ENCODE measurements at places on chromosomes 12 and 14.

GRCh38 chr14:41872931-41873685 is 266.4 kb downstream of the LRFN5 start:
- DNase-seq = no peak

GRCh38 chr12:9971181-9971580 is at the start of gene CLEC12A:
Gene CLEC12A (plus strand): TSS chr12:9971409. CDS start chr12:9971597, 188 bp downstream.
- peak; percentile 61 for DNase-seq

- no peak for DNase-seq
Measured at GRCh38 chr14:21556378-21557083, 23.3 kb downstream of the OR10G3 start.

GRCh38 chr14:94411638-94412037 is 23.2 kb upstream of the SERPINA1 start:
- no peak for DNase-seq

GRCh38 chr14:95498622-95499353 is 17.7 kb downstream of the SYNE3 start:
- DNase-seq = no peak

- no peak for DNase-seq
Measured at GRCh38 chr12:94590428-94590827, 59.9 kb downstream of the TMCC3 start.

DNA sequence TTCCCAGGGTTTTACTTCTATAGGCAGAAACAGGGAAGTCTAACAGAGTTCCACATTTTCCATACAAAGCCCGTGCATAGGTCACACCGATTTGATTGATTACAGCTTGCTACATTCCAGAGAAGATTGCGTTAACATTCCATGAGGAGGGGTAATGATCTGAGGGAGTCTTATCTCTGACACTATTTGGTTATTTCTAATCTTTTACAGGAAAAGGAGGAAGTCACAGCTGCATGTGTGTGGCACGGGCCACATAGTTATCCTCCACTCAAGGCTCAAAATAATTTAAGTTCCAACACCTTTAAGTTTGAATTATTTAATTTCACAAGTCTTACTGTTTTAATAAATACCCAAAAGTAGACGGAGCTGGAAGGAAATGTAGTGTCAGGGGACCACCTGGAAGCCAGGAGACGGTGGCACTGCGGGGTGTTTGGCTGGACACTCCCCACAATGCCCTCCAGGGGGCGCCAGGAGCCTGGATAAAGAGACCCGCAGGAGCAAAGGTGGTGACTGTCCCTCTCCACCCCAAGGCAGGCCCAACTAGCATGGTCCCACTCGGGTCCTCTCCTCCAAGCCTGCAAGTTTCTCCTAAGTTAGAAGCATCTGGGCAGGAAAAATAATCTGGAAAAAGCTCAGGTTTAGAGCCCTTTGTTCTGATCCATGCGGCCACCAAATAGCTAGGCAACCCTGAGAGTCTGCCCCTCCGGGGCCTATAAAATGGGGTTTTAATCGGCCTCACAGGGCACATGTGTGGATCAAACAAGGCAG is 20.2 kb downstream of the KRT8 start:
- peak; percentile 72 for DNase-seq

DNA sequence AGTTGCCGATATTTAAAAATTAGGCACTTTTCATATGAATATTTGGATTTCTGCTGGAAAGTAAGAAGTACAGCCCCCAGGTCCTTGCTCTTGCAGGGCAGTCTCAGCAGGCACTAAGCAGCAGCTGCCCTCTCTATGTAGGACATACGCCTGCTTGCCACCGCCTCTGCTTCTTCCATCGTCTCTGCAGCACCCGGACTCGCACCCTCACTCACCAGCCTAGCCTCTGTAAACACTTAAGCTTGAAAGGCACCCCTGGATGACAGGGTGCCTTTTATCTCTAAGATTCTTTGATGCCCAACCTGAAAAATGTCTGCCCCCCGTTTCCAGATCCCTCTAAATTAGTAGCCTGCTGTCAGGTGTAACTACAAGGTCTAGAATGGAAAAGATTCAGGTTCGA is 19.0 kb downstream of the OTUB2 start:
- DNase-seq = no peak

DNA sequence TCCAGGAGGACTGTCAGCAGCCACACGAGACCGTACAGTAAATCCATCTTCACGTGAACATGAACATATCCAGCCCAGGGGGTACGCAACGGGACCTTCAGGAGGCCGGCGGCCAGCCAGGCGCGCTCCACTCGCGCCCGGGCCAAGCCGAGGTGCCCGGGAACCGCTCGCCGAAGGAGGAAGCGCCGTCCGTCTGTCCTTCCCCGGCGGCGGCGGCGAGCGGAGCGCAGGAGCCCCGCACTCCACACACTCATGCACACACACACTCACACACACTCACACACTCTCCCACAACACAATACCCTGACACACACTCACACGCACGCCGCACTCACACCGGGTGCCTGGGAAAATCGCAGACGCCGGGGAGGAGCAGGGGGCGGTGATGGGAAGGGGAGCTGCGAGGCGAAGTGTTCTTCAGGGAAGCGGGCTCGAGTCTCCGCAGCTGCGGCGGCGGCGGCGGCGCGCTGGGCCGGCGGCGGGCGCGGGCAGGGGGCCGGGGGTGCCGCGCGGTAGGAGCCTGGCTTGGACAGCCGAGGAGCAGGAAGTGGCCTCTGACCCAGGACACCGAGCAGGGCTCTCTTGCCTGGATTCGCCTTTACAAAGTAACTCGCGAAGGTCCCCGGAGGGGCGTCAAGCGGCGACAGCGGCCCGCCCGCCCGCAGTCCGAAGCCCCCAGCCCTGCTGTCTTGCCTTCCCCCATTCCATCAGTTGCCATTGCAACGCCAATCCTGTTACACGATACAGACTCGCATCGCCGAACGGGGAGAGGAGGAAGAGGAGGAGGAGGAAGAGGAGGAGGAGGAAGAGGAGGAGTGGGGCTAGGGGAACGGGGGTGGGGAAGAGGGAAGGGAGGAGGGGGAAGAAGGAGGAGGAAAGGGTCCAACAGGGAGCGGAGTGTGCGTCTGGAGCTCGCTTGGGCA is 601 bp downstream of the MDGA2 start:
- peak; percentile 4 for DNase-seq

DNA sequence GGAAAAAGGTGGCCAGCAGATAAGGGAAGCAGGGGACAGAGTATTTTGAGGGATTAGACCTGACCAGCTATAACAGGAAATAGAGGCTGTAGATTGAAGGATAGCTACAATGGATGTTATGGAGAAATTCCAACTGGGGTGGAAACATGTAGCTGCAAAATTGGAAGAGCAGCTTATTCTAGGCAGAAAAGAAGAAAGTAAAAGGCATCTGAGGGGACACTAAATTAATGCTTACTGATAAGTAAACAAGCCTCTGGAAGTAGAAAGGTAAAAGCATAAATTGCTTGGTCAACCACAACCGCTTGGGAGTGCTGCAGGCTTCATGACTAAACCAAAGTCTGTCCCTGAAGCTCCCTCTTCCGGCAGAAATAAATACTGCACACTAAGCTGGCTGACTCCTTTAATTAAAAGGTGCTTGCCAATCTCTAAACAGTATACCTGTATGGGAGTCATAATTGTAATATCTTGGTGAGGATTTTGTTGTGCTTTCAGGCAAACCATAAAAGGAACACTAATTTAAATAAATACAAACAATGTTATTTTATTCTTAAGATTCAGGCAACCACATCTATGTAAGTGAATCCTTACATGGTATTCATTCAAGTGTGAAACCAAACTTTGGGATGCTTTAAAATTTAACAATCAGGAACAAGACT is 7.7 kb downstream of the UBC start:
- DNase-seq = peak; percentile 91

DNA sequence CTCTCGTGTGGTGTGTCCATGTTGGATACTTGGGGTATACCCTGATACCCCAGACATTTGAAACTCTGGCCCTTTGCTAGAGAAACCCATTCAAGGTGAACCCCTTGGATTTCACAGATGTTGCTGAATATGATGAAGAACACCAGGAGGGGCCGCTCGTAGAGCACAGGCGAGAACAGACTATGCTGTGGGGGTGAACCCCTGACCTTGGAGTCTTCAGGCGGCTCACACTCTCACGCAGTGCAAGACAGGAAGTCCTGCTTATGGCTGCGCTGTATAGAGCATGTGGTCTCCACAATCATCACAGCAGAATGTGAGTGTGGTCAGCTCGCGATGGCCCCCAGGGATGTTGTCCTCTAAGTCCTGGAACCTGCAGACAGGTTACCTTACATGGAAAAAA is 60.4 kb downstream of the SLC15A4 start:
- no peak for DNase-seq

DNA sequence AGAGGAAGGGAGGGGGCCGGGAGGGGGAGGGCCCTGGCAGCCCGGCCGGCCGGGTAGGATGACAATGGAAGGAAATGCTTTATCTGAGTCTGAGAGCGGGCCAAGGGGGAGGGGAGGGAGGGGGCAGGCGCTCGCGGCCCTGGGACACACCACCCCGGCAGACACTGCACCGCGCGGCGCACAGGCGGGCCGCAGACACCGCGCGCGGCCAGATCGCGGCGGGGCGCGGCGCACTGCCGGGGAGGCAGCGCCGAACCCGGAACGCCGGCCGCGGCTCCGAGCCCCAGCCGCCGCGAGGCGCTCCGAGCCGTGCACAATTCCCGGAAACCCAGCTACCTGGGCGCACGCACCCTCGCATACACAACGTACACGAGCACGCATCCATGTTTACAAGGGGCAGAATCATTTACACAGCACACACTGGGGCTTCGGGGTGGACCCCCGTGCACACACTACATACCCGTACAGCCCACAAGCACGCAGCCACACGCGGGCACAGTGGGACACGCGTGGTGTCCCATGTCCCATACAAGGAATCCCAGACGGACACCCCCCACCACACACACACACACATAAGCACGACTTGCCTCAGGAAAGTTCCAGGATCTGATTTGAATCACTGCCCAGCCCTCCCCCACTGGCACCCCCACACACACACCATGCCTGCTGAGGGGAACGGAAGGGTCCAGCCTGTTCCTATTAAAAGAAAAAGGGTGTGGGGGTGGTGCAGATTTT is at the start of gene HDAC7:
Gene HDAC7, minus strand, starts transcription at position 8 of the 735 bp plus-strand sequence. CDS start 118 bp downstream, outside the sequence.
- peak; percentile 59 for DNase-seq

- no peak for DNase-seq
Measured at GRCh38 chr14:62665286-62665685, 380.0 kb downstream of the KCNH5 start.

DNA sequence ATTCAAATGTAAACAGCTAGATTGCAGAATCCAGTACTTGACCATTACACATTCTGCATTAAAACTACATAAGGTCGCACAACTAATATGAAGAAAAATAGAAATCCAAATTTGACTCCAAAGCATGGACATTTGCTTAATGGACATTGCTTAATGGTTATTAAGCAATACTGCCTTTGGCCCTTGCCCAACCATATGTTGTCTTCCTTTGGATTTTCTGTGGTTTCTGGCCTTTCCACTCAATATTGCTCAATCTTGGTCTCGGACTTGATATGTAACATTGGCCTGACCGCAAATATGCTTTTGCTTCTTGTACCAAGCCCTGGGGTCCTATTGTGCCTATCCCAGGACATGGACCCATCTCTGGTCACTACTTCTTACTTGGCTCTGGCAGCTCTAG is 67.2 kb downstream of the PTPRR start:
- no peak for DNase-seq

DNA sequence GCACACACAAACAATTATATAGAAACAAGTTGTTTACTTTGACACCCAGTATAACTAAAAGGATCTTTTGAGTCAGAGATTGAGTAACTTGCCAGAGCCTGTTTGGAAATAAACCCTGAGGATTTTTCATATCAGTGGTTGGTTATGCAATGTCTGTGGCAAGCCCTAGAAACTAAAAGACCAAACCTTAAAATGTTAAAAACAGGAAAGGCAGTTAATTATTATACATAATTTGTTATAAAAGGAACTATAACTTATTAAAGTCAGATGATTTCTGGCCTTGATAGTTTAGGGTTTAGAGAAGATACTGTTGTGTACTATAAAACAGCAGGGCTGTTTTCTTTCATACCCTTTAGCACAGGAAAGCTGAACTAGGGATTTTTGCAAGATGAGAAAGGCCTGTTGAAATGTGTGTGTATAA is 44.1 kb downstream of the PSEN1 start:
- DNase-seq = peak; percentile 55

Measured in HL-60 (cell line).